ENCODE measurements at places on chromosomes 1 and 21.

GRCh38 chr1:200873116-200873670, 412 bp downstream of the GPR25 start:
- DNase-seq, result no peak

DNA sequence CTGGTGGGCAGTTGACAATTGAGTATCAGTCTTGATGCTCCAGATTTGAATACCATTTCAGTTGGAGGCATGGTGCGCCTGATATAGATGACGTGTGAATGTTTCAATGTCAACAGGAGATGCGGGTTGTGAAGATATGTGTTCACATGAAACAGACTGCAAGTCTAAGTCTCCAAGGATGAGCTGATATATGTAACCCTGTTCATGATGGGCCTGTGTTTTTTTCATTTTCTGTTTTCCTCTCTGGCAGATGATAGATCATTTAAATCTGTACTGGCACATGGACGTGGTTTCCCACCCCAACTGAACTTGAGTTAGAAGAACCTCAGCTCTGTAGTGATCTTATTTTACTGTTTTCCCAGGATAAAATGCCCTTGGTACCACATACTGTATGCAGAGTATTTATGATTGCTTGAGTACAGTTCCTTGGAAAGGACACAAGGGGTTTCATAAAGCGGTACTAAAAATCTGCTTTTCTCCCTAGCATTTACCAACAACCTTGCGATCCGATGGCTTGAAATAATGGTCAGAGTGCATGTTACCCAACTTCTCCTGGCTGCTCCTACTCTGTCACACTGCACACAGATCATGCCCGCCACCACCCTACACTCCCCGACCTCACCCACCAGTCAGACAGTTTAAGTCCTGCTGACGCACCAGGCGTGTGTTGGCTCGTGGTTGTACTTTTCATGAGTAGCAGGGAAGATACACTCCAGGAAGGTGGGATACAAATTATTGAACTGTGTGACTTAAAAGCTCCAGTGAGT, 131.1 kb downstream of the NFIA start:
- no peak for DNase-seq

DNA sequence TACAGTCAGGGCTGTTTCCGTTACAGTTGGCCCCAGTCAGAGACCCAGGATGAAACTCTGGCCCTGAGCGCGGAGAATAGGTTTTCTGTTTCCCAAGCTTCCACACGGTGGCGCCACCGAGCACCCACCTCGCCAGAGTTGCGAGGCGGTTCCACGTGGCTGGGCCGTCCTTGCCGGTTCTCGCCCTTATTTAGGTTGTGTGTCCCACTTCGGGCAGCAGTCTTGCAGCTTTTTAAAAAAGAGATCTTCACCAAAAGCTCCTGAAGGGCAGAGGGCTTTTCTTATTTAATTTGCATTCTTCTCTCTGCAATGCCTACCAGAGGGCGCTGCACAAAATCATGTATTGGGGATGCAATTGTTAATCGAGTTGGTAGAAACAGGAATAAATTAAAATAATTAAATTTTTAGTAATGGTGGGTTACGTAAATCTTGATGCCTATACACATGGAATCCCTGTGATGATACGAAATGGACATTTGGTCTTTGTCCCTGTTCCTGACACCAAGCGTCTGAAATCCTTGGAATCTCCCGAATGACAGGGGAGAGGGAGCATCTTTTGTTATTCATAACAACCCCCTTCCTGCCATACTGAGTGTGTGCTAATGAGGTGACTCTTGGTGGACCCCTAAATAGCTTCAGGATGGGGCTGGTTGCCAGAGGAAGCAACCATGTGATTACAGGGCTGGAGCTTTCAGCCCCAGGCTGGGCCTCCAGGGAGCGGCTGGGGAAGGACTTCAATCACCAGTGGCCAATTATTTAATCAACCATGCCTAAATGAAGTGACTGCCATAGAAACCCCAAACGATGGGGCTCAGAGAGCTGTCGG, 5.6 kb upstream of the S100A7 start:
- DNase-seq, result no peak

GRCh38 chr1:192878249-192878648, 69.4 kb downstream of the RGS2 start:
- DNase-seq, result no peak

DNA sequence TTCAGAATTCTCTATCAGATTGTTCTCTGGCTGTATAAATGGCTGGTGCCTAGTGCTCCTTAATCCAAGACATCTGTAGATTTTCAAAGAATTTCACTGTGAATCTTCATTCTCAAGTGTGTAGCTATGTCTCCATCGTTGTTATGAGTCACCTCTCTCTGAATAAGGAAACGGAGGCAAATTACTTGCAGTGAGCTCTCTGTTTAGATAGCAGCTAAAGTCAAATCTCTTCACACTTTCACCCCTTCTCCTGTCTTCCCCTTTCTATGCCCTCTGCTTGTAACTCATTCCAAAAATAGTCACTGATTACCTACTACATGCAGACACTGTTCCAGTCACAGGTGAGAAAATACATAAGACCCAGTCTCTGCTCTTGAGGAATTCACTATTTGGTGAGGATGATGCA, 39.7 kb downstream of the CHML start:
- DNase-seq, result no peak
